GM13977 (cell line): ENCODE measurements at places on chromosomes 12 and 14.

DNA sequence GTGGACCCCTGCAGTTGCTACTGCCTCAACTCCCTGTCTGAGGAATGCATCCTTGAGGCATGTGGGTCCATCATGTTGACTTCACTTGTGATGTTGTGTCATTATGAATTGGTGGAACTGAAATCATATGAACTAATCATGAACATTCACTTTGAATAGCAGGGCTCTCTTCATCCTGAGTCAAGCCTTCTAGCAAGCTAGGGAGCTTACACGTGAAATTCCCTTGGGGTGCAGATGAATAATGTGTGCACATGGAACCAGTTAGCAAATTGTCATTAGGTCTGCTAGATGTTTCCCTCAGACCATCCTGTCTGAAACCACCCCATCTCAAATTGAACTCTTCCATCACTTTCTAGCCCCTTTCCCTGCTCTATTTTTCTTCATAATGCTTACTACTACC, 3.6 kb downstream of the COQ6 start:
- DNase-seq = no peak

DNA sequence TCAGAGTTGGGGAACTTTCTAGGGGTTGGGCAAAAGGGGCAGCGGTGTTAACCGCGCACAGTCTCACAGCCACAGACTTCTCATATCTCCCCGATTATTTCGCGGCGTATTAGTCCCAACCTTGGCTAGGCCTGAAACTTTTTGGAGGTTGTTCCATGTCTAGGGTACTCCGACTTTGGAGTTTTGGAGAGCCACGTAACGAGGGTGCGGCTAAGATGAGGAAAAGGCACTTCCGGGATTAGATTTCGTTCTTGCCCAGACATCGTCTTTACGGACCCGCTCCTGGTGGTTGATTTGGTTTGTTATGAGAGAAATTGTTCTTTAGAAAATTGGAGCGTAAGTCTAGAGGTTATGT, 513 bp downstream of the CCNK start:
- no peak for DNase-seq

- DNase-seq = no peak
These were observed 4.4 kb downstream of the WNT1 start for GRCh38 chr12:48982397-48983080.

- DNase-seq = no peak
These were observed 2.9 kb upstream of the DHRS2 start for GRCh38 chr14:23633160-23633701.

DNA sequence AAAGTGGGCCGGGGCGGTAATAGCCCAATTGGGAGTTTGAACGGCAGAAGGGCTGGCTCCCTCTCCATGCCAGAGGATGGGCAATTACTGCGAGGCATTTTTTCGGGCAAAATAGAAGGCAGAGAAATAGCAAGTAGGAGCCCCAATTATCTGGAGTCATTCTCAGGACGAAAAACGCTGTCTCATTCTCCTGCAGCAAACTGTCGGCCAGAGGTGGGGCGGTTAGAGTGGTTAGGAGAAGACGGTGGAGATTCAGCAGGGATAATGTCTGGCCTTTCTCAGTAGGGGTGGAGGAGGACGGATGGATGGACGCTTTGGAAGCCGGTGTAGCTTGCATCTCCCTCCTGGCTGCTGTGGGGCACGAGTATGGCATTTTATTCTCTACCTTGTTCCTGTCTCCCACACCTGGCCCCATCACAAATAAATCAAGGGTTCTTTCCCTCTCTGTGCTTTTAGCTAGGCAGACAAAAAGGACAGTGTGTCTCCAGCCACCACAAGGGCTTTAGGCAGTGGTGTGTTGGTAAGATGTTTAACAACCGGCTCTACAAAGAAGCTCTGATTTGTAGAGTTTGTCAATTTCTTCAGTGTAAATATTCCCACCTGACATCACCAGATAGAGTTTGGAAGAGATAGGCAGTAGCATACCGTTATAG, 140.5 kb upstream of the LHX5 start:
- no peak for DNase-seq

DNA sequence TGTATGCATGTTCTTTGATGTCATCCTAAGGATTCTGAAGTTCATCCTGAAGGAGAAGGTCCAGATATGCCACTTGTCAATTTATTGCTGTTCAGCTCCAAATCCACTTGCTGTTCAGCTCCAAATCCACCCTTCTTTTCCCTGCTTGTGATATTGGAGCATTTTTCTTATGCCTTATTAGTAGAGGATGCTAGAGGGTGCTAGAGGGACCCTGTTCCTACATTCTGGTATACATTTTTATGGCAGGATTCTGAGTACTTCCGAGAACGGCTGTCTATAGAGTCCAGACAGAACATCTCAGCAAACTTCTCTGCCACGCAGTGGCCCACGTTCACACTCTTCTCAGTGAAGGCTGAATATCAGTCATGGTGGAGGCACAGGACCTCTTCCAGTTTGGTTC, 406.7 kb downstream of the NOVA1 start:
- DNase-seq = no peak

DNA sequence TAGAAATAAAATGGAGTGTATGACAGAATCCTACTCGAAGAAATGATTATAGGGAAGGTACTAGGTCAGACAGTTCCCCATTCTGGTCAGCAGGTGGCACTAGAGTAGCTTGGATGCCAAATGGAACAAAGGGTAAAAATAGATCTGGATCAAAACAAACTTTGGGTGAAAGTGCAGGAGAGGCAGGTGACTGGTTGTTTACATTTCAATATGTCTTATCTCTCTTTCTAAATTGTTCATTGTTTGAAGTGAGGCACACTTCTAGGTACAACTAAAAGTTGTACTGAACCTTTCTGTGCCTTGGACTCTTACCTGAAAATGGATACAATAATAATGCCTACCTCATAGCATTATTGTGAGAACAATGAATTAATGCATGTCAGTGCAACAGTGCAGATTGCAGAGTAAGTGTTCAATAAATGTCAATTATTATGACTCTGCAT, 62.0 kb upstream of the OSBPL8 start:
- DNase-seq = peak; percentile 65

DNA sequence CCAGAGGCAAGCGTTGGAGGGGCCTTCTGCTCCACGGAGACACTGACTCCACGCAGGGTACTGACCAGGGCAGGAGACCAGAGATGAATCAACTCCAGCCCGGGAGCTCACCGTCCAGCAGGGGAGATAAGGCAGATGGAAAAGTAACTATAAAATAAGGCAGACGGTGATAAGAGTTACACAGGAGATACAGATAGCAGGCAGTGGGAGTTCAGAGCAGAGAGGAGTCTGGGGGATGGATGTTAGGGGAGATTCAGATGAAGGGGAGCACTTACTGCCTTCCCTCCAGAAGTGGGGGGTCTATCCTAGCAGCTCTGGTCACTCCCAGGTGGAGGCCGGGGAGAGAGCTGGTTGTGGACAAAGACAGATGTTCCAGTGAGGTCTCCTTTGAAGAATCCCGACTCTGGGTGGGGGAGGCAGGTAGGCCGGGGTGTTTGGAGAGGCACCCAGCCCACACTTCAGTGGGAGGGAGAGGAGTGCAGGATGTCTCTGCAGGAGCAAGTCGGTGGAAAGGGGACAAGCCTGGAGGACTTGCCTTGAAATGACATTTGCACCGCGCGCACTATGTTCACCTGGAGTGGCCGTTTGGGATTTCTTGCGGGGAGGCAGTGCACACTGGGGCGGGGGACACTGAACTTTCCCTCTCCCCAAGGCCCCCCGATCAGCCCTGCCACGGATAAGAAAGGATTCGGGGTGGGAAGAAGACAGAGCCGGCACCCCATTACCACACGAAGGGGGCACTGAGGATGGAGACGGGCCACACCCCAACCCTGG, 1.2 kb downstream of the PITPNM2 start:
- no peak for DNase-seq

- no peak for DNase-seq
These were observed 332.5 kb downstream of the RGS6 start for GRCh38 chr14:72264716-72265115.

DNA sequence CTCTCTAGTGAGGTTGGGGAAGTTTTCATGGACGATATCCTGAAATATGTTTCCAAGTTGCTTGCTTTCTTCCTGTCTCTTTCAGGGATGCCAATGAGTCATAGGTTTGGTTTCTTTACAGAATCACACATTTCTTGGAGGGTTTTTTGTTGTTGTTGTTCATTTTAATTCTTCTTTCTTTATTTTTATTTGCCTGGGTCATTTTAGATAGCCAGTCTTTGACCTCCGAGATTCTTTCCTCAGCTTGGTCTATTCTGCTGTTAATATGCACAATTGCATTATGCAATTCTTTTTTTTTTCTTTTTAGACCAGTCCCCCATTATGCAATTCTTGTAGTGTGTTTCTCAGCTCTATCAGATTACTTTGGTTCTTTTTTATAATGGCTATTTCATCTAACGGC, 338.9 kb downstream of the AEBP2 start:
- no peak for DNase-seq

GRCh38 chr14:74019408-74020137, 424 bp downstream of the BBOF1 start:
- DNase-seq = no peak

GRCh38 chr12:59193476-59194050, 273.3 kb upstream of the LRIG3 start:
- DNase-seq = no peak

- no peak for DNase-seq
These were observed 77.7 kb upstream of the SLC38A2 start for GRCh38 chr12:46450279-46450748.
